Activated CD4-positive, alpha-beta T cell treated with anti-CD3 and anti-CD28 coated beads for 36 hours (primary cell): ENCODE measurements at places on chromosomes 16 and 17. TPM values are rescaled to one million over a fixed set of nuclear protein-coding genes. Genes with fewer than 3 reads are reported as not detected.

The GRAPL gene
- 2.9 TPM for total RNA-seq

The MAF gene
- total RNA-seq, result 66.9 TPM

The MFAP4 gene
- total RNA-seq, result not detected

The CCT6B gene
- total RNA-seq, result 1.6 TPM

GRCh38 chr17:44219108-44219615 is 313 bp downstream of the UBTF start:
- peaks cover 35% of the 10 kb centered on the region for H3K36me3 ChIP-seq
- H3K27me3 ChIP-seq, result no peaks in the 10 kb centered on the region
- peak; percentile 87 for DNase-seq

DNA sequence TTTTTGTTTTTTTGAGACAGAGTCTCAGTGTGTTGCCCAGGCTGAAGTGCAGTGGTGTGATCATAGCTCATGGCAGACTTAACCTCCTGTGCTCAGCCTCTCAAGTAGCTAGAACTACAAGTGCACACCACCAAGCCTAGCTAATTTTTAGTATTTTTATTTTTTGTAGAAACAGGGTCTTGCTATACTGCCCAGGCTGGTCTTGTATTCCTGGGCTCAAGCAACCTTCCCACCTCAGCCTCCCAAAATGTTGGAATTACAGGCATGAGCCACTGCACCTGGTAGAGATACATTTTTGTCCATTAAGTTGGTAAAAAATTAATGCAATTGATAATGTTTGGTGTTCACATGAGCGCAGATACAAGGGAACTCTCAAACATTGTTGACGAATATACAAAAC is 22.2 kb upstream of the SRCIN1 start:
- no peak for DNase-seq
- peaks cover 15% of the 10 kb centered on the region for H3K27me3 ChIP-seq
- peaks cover 6% of the 10 kb centered on the region for H3K4me1 ChIP-seq
- no peak overlapping the region for H3K4me3 ChIP-seq
- no peaks in the 10 kb centered on the region for H3K36me3 ChIP-seq

- peaks cover 63% of the 10 kb centered on the region for H3K36me3 ChIP-seq
- H3K27me3 ChIP-seq, result no peaks in the 10 kb centered on the region
- no peak overlapping the region for H3K27ac ChIP-seq
- no peak for DNase-seq
Measured at GRCh38 chr17:31869797-31870568, 10.9 kb upstream of the COPRS start.

GRCh38 chr17:83083368-83084201 is 4.2 kb downstream of the METRNL start:
- H3K4me1 ChIP-seq, result peaks cover 33% of the 10 kb centered on the region
- DNase-seq, result peak; percentile 80
- H3K27ac ChIP-seq, result peak overlapping the region; percentile 89
- H3K4me3 ChIP-seq, result no peak overlapping the region

DNA sequence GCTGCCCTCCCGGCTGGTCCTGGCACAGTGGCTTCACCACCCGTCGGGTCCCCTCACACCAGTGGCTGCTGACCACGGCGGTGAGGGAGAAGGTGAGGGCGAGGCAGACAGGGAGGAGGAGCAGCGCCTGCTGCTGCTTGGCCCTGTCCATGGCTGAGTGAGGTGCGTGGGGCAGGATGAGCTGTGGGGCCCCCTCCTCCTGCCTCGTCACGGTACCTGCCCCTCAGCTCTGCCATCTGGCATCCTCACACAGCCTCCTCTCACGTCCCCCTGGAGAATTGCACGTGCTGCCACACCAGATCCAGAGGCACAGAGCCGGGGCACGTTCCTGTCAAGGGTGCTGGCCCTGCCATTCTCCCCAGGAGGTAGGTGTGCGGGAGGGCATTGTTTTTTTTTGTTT is at the start of gene GSG1L2:
Gene GSG1L2 (minus strand): TSS at position 159 of the 400 bp plus-strand sequence. CDS start 8 bp downstream, at position 151.
- H3K27me3 ChIP-seq, result peaks cover 9% of the 10 kb centered on the region
- no peaks in the 10 kb centered on the region for H3K36me3 ChIP-seq
- H3K4me3 ChIP-seq, result no peak within 1 kb of the TSS
- H3K4me1 ChIP-seq, result no peaks in the 10 kb centered on the region

- H3K4me3 ChIP-seq, result no peak overlapping the region
- H3K4me1 ChIP-seq, result no peaks in the 10 kb centered on the region
- peaks cover 33% of the 10 kb centered on the region for H3K36me3 ChIP-seq
- no peak for DNase-seq
- H3K27me3 ChIP-seq, result no peaks in the 10 kb centered on the region
Measured at GRCh38 chr17:17220529-17220928, 14.4 kb upstream of the PLD6 start.

DNA sequence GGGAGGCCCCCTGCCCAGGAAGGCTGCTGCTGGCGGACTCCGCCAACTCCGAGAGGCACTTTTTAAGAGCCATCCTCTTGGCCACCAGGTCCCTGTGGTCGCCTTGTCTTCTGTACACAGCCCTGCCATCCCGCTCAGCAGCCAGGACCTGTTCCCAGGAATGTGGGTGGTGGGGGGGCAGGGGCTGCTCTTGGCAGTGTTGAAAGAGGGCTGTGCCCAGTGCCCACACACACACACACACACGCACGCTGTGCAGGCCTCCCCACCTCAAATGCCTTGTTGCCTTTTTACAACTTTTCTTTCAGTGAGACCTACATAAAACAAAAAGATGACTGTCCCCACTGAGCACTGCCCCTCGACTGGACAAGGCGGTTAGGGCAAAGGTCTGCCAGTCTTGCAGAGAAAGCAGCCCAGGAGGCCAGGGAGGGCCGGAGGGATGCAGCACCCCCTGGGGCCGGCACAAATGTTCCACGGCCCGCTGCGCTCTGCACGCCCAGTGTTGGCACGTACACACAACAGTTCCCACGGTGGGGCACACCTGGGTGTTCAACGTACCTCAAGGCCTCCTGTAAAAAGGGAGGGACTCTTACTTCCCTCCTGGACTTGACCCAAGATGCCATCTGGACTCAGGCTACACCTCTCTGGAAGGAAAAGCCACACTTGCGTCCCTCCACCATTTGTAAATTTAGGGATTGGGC is 18.5 kb upstream of the PITPNA start:
- H3K4me1 ChIP-seq, result peaks cover 3% of the 10 kb centered on the region
- no peak overlapping the region for H3K4me3 ChIP-seq
- no peak for DNase-seq

DNA sequence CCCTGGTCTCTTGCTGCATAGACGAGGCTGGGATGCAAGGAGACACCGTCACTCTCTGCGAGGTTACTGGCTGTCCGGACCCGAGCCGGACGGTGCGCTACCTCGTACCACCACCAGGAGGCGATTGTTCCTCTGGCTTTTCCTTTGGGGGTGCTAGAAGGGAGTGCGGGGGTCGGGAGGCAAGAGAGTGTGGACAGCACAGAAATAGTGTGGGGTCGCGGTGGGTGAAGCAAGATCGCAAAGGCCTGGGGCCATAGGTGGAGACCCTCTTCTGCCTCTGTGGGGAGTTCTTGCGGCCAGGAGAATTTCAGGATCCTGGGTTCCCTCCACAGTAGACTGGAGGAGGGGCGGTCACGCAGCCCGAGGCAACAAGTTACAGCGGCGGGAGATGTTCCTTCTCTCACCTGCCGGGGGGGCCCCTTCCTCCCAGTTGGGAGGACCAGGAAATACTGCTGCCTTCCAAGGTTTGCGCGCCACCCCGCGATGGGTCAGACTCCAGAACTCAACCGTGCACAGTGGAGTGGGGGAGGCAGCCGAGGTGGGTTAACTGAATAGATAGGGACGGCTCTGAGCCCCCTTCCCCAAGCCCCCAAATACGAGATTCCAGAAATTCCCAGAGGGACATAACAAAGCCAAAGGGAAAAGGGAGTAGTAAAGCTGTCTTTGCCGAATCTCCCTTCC is 6.9 kb downstream of the PHOSPHO1 start:
- H3K4me3 ChIP-seq, result peak overlapping the region; percentile 42
- H3K36me3 ChIP-seq, result peaks cover 31% of the 10 kb centered on the region
- peaks cover 14% of the 10 kb centered on the region for H3K27me3 ChIP-seq
- H3K4me1 ChIP-seq, result peaks cover 28% of the 10 kb centered on the region
- peak; percentile 82 for DNase-seq
- peak overlapping the region; percentile 35 for H3K27ac ChIP-seq

DNA sequence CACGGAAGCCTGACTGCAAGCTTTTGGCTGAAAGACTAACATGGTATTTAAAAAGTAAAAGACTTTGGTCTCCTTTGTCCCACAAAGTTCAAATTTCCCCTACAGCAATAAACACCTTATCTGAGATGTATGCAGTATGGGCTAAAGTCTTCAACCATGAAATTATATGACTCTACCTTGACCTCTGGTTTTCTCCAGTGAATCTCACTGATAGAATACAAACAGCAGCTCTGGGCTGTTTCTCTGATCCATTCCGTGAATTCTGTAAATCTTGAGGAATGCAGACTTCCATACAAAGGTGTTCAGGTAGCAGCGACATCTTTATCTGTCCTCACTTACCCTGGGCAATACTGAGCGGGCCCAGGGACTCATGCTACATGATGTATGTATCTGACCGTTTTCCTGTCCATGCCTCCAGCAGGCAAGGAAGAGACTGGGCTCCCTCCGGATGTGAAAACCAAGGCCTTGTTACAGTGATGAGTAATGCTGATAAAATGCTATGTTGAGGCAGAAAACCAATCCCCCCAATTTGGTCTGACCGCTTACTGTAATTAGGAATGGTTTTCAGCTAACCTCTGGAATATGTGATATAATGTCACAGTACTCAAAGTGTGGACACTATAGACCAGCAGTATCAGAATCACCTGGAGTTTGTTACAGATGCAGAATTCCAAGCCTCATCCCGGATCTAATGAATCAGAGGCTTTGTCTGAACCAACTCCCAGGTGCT is 589.8 kb downstream of the HS3ST4 start:
- H3K36me3 ChIP-seq, result no peaks in the 10 kb centered on the region
- no peaks in the 10 kb centered on the region for H3K4me1 ChIP-seq
- no peak overlapping the region for H3K4me3 ChIP-seq
- H3K27me3 ChIP-seq, result no peaks in the 10 kb centered on the region
- DNase-seq, result no peak
- H3K27ac ChIP-seq, result no peak overlapping the region

DNA sequence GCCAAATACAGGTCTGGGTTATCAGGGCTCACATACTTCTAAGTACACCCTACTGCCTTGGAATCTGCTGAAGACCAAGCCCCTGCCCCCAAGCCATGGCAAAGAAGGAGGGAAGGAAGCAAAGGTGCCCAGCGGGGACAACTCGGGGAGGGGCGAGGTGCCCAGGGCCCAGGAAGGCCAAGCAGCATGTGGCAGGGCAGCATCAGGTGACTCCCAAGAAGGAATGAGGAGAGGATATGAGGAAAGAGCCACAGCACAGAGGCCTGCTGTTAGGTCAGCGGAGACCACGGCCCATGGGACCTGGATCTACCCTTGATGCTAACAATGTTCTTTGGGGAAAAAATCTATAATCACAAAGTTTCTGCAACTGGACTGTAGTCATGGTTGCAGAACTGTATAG is 142.6 kb upstream of the CRHR1 start:
- DNase-seq, result no peak
- H3K4me1 ChIP-seq, result peaks cover 9% of the 10 kb centered on the region
- H3K36me3 ChIP-seq, result peaks cover 9% of the 10 kb centered on the region
- H3K27me3 ChIP-seq, result no peaks in the 10 kb centered on the region
